Stimulated activated CD8-positive, alpha-beta memory T cell treated with anti-CD3 and anti-CD28 coated beads, Interleukin-7, amount 100 ng/mL, for 1 hour (primary cell): ENCODE measurements at places on chromosomes 5 and 9.

GRCh38 chr5:73325546-73325945, 123.0 kb downstream of the FOXD1 start:
- DNase-seq, result no peak

- no peak for DNase-seq
Observed at GRCh38 chr5:106921567-106921966, 749.2 kb downstream of the EFNA5 start.

- no peak for DNase-seq
Observed at GRCh38 chr9:109101810-109102209, 17.9 kb downstream of the TMEM245 start.

GRCh38 chr9:131417264-131418142, 23.6 kb downstream of the PRRC2B start:
- no peak for DNase-seq

GRCh38 chr9:82082563-82082962, 94.0 kb downstream of the SPATA31D1 start:
- DNase-seq, result no peak

GRCh38 chr9:137382444-137383080, 40.4 kb downstream of the EXD3 start:
- DNase-seq, result no peak
